CD4-positive, alpha-beta memory T cell (primary cell): ENCODE measurements at places on chromosomes 4 and X. TPM values are rescaled to one million over a fixed set of nuclear protein-coding genes. Genes with fewer than 3 reads are reported as not detected.

Gene PTPN13
- polyA plus RNA-seq = 11.9 TPM

Gene BMPR1B
- not detected for polyA plus RNA-seq

Gene SPANXD
- polyA plus RNA-seq = not detected

Gene CLNK
- polyA plus RNA-seq = not detected

Gene ZMAT1
- polyA plus RNA-seq = 3.2 TPM

DNA sequence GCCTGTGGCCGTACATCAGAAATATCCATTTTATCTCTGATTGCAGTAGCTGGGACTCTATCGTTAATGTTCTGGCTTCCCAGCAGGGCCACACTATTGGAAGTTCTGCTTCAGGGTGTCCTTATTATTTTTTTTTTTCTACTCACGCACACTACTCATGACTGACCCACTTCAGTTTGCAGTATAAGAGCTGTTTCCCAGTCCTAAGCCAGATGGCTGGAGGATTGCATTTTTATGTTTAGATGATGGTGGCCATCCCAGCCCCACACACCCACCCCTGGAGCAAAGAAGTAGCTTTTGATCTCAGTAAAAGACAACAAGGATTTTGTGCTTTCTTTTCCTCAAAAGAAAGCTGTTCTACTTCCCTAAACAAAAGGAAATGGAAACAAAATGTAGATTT lies 557.0 kb upstream of the GALNTL6 start:
- DNase-seq = no peak

DNA sequence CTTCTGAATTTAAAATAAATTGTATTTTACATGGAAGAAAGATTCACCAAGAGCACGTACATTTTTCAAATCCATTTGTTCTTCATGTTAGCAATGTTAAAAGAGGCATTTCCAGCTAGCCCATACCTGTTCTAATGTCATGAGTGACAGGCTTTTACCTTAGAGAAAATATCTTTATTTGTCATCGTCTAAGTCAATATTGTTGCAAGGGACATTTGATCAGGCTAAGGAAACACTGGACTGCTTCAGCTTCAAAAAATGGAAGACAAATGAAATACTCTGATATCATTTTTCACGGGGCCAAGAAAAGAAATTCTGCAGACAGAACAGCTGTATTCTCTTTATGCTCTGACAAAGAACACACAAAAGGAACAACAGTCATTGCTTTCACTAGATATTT lies 207.7 kb downstream of the RCHY1 start:
- no peak for DNase-seq

DNA sequence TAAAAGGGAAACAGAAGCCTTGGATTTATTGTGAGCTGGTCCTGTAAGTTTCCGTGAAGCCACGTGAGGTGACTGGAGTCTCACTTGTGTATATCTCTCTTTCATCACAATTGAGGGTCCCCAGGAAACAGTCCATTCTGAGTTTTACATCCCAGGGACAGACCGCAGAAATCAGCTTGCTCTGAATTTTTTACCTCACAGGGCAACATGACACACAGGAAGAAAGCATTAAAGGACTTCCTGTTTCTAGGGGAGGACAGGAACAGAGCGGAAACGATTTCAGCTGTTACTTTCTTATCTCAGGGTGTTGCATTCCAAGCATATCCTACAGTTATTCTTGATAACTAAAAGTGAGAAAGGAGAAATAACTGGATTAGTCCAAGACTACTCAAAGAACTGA lies 553.5 kb downstream of the TRAM1L1 start:
- DNase-seq = no peak

DNA sequence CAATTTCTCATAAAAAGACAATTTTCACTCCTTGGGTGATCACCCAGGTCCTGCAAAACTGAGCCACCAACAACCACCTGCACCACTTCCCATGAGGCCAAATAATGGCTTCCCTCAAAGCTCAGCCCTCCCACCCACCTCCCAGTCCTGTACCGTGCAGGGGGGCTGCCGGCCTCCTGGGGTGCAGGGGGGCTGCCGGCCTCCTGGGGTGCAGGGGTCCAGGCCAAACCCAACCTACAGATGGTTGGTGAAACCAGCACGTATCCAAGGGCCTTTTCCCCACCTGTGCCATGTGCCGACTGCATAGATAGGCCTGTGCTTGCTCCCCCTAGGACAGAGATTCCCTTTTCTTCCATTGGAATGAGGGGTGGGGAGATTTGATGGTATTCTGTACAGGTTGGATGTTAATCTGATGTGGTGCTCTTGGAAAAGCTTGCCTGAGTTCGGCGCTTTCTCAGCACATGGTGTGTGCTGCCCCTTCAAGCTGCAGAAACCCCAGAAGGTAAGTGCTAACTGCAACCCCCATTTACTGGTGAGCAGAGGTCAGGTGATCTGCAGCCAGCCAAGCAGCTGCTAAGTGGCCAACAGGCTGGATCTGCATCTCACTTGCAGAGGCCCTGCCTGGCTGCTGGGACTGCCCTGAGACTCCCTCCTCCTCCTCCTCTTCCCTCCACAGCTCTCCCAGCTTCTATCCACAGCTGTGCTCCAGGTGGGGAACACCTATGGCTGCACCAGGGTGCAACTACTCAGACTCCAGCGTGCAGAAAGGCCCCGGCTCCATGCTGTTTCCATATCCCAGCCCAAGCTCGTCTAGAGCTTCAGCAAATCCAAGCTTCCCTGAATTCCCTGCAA lies 38.8 kb downstream of the FRG1 start:
- DNase-seq = no peak

GRCh38 chr4:187019896-187020295 lies 296.2 kb upstream of the FAT1 start:
- DNase-seq = no peak

- peak; percentile 67 for DNase-seq
Observed at GRCh38 chrX:71533851-71534561, 1.1 kb downstream of the OGT start.

GRCh38 chrX:83469551-83469950 lies 38.5 kb upstream of the POU3F4 start:
- no peak for DNase-seq
